SHP77 (cell line): ENCODE measurements at places on chromosomes 12 and 14.

GRCh38 chr12:129607301-129607700, 296.5 kb downstream of the TMEM132D start:
- DNase-seq = no peak

- no peak for DNase-seq
These were observed 216.0 kb upstream of the EEA1 start for GRCh38 chr12:93145086-93145485.

- DNase-seq = no peak
These were observed 13.9 kb upstream of the ANKRD33 start for GRCh38 chr12:51874000-51874399.

DNA sequence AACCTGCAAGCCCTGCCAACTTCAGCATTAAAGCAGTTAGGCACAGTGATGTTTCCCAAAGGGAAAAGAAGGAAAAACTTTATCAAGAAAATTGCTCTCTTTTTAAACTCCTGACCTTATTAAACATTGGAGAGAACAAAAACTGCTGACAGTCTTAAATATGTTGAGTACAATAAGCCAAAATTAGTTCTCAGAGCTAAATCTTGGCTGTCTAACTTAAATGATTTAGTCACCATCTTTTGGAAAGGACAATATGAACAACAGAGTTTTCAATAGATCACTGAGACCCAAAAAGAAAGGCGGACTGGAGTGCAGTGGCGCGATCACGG, 70.8 kb downstream of the DUSP6 start:
- no peak for DNase-seq

DNA sequence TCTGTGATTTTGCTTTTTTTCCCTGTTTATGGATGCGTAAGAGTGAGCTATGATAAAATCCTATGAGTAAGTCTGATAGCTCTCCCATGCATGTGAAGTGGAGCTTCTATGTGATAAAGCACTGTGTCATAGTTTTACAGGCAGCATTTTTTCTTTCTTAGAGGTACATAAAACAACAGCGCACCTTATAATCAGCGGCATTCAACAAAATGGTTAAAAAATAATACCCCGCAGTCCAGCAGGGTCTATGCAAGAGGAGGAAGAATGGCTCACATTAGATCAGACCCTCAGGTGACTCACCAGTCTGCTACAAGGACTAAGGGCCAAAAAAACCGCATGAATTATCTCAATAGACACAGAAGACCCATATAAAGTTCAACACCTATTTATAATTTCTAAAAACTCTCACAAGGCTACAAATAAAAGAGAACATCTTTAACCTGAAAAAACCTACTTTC, 33.0 kb upstream of the TMEM179 start:
- DNase-seq = no peak

- no peak for DNase-seq
These were observed 78.9 kb downstream of the STAB2 start for GRCh38 chr12:103665971-103666370.
